NT2/D1 (cell line): ENCODE measurements at places on chromosomes 16 and 17.

DNA sequence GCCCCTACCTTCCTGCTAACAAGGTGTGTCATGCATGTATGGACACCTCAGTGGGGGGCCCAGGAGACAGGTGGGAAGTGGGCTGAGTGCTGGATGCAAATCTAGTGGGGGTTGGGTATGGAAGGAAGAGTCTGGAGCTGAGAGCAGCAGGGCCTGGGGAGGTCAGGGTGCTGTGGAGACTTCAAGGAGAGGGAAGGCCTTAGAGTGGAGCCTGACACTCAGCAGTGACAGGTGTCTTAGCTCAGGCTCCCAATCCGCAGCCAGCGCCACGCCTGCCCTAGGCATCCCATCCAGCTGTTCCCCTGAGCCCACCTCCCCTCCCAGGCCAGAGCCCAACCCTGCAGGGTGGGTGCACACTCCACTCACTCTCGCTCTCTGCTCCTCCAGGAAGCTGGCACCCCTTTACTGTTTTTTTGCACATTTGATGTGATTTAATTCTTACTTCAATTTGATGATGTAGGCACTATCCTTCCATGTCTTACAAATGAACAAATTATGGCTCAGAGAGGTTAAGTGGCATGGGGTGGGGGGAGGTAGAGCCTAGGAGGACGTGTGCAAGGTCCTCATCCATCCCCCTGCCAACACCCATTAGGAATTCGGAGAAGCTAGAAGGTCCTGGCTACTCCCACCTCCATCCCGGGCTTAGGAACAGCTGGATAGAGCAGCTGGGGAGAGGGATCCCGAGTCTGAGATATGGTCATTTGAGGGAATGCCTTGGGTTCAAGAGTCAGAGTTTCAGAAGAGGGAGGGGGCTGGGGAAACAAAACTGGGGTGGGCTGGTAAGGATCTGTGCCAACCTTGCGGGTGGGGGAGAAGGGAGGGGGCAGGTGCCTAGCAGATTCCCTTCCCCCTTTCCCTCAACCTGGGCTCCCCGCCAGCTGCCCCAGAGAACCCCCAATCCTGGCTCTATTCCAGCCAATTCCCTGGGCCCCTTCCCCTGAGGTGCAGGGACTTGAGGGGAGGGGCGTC is 2.1 kb downstream of the FAM171A2 start:
- DNase-seq, result no peak

DNA sequence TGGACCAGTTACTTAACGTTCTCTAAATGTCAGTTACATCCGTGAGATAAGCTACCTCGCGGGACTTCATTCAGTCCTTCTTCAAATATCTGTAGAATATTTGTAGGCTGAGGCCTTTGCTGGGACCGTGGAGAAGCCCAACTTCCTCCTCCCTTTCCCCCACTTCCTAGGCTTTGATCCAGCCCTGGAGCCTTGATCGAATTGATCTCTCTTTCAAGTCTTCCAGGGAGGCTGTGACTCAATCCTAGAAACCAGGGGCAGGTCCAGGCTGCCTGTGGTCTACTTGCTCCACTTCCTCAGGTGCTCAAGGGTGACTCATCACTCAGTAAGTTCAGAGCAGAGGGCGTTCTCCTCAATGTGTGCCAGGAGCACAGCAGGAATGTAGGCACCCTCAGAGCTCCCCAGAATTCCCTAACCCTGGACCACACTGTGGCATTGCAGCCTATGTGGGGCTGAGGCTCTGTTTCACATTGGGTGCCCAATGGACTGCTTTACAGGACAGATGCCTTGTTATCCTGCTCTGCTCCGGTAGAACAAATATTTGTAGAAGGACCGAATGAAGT is 11.2 kb upstream of the CEP20 start:
- DNase-seq, result no peak

DNA sequence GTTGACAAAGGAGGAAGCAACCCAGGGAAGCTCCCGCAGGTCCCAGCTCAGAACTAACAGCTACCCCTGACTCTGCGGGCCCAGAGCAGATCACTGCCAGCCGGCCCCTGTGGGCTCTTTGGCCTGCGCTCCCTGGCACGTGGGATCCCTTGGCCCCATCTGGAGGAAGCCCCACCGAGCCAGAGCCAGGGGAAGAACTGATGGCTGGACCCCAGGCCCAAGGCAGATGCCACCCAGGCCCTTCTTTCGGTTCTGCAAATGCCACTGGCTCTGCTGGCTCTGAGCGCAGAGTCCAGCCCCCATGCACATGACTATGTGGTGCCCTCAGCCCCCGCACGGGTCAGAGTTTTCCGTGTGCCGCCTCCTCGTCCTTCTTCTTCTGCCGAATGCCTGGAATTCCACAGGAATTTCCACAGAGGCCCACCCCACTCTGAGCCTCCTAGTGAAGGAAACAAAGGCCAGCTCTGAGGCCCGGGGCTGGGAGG is 35.8 kb upstream of the SNN start:
- DNase-seq, result no peak

DNA sequence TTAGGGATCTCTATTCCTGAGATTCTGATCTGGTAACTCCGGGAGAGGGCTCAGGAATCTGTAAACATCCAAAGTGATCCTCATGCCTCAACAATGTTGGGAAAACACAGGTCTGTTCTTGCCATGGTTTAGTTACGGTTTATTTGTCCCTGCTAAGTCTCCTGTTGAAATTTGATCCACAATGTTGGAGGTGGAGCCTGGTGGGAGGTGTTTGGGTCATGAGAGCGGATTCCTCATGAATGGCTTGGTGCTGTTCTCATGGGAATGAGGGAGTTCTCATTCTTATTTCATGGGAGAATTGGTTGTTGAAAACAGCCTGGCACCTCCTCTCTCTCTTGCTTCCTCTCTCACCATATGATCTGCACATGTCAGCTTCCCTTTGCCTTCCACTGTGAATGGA is 608.6 kb upstream of the GOT2 start:
- peak; percentile 13 for DNase-seq

DNA sequence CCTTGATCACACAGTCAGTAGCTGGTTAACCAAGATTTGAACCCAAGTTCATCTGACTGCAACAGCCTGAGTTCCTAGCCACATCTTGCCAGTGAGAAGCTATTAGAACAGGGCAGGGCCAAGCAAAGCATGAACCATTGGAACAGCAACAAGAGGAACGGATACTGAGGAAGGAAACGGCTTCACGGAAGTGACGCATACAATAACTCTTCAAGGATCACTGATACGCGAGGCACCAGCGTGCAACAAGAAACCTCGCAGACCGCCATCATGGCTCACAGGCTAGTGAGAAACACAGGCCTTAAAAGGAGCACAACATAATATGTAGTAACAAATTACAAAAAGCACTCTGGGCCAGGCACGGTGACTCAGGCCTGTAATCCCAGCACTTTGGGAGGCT is 114.9 kb downstream of the CDYL2 start:
- DNase-seq, result no peak

DNA sequence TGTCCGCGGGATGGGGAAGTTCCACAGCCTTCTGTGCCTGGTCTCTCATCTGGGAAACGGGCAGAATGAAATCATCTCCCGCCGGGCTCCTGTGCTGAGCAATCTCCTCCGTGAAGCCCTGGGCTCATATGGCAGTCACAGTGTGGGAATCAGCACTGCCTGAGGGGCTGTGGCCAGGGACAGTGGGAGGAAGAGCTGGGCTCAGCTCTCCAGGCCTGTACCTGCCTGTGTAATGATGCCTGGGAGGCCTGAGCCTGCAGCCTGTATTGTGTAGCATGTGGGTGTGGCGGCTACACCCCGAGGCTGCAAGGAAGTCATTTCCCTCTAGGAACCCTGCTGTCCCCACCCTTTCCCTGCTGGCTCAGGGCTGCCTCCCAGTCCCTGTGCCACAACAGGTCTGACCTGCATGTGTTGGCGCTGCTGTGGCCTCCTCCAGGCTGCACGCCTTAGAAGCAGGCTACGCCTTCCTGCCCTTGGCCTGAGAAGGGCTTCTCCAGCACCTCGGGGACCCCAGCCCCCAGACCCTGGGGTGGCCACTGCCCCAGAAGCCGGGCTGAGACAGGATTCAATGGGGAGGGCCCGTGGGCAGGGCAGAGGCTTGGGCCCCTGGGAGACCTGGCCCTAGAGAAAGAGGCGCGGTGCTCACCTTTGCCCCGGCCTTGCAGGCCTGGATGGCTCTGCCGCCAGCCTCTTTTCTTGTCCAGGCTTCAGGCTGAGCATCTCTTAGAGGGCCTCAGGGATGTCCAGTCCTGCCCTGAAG is 2.1 kb downstream of the ITGB4 start:
- DNase-seq, result no peak

DNA sequence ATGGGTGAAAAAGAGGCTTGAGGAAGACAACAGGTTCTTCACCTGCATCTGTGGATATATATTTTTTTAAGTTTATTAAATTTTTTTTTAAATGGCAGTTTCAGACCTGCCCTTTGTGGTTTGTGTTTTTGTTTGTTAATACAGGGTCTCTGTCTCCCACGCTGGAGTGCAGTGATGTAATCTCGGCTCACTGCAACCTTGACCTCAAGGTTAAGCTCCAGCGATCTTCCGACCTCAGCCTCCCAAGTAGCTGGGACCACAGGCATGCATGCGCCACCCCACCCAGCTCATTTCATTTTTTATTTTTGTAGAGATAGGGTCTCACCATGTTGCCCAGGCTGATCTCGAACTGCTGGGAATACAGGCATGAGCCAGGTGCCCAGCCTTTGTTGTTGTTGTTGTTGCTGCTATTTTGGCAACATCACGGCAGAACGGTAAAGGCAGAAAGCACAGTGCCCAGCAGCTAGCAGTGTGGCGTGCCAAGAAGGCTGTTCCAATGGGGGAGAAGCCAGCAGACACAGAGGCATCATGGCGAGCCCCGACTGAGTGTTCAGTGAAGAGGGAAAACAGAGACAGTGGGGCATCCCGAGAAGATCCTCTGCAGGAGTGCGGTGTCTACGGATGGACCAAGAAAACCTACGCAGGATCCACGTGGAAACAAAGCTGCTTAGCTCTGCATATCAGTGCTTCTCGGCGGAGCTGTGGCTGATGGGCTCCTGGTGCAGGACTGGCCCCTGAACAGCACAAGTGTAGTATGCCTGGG is 19.6 kb downstream of the TMC6 start:
- no peak for DNase-seq

DNA sequence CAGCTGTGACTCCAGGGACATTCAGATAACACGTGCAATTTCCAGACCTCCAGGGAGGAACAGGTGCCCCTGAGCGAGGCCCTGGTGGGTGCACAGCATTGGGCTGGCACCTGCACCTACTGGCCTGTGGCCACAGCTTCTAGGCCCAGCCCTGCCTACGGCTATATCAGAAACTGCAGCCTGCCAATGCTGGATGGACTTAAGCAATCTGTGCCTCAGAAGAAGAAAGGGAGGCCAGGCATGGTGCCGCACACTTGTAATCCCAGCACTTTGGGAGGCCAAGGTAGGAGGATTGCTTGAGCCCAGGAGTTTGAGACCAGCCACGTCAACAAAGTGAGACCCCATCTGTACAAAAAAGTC is 12.4 kb downstream of the PITPNM3 start:
- DNase-seq, result no peak

DNA sequence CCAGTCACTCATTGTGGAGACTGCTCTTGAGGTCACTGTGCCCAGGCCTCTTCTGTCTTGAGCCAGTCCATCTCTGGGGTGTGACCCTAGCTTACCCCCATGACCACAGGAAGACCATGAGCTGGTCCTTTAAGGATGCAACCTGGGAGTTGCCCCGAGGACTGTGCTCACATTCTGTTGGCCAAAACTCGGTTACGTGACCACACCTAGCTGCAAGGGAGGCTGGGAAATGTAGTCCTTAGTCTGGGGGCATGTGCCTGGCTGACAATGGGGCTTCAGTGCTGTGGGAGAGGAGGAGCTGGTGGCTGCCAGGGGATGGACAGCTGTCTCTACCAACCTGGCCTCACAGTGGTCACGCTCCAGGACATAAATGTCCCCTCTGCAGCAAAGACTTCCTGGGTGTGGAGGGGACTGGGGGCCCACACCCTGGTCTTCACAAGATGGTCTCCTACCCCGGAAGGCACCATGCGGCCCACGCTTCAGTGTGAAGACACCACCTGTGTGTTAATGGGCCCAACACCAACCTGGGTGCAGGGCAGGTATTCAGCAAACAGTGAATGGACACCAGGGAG is 55.4 kb downstream of the JPH3 start:
- DNase-seq, result peak; percentile 42

DNA sequence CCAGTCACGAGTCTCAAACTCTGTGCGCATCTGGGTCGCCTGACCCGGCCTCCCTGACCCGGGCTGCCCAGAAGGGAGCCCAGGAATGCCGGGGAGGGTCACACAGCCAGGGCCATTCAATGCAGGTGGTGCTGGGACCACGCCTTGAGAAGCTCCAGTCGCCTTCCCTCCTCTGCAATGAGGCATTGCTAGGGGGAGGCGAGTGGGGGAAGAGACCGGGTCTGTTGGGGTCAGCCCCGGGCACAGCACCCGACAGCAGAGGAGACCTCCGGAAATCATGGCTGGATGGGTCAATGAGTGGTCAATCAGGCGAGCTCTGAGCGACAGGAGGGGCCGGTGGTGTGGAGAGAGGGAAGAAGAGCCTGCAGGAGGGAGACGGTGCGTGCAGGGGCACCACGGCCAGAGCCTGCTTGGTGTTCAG is 13.3 kb downstream of the JPH3 start:
- DNase-seq, result no peak

GRCh38 chr17:6402258-6402657 is 32.7 kb downstream of the AIPL1 start:
- DNase-seq, result no peak

DNA sequence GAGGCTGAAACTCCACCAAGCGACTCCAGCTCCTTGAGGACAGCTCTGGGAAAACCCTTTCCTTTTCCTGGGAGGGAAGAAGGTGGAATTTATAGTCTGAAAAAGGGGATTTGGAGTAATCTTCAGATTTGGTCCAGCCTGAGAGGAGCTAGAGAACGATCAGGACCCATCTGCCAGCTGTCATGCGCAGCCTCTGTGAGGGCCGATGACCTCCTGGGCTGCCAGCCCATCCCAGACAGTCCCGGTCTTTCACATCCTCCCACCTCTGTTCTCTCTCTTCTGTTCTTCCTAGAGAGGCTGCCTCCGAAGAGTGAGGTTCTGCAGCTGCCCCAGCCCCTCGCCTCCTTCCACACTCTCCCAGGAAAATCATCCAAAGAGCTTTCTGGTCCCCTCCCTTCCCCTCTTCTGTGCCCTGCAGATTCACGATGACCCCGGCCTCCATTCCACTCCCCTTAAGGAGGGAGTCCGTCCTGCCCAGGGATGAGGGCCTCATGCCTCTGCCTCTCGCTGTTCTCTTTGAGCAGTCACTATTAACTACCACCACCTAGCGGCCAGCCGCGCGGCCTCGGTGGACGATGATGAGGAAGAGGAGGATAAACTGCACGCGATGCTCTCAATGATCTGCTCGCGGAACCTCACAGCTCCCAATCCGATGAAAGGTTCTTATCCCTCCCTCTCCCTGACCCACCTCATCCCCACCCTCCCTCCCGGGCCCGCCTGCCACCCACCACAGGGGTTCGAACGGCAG is 29.6 kb downstream of the SGSM2 start:
- DNase-seq, result no peak

GRCh38 chr16:19240494-19240893 is 45.0 kb upstream of the CLEC19A start:
- no peak for DNase-seq

GRCh38 chr16:11071829-11072228 is 127.5 kb downstream of the CLEC16A start:
- no peak for DNase-seq
